ENCODE measurements at places on chromosomes 2 and 18. TPM values are rescaled to one million over a fixed set of nuclear protein-coding genes. Genes with fewer than 3 reads are reported as not detected.
A peak's percentile ranks its signal among the peaks of the same experiment; 100 is the strongest.

Gene COPS9
- 115 TPM for total RNA-seq

DNA sequence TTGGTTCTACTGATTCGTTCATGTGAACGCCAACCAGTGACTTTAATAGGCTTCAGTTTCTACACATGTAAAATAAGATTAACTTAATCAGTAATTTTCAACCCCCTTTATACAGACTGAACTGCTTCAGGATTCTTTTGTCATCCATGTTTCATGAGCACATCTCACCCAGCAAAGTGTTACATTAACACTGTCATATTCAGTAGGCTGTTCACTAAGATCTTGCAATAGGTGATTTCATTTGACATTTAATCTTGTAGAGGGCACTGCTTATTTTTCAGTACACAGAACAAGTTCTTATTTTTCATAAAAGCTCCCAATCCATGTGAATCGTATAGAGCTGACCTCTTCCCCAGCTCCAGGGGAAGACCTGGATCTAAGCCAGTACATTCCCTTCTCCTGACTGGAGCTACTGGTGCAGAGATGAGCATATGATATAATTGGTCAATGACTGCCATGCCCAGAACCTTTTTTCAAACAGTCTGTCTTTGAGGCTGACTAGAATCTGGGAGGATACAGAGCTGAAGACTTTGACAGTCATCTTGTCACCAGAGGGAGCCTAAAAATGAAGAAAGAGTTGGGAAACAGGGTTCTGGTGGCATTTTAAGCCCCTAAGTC lies 72.2 kb upstream of the CHRNA1 start:
- H3K27me3 ChIP-seq = no peaks in the 10 kb centered on the region
- no peak overlapping the region for H3K4me3 ChIP-seq
- no peak for DNase-seq
- peaks cover 7% of the 10 kb centered on the region for H3K36me3 ChIP-seq

GRCh38 chr18:55878224-55878623 lies 290.2 kb upstream of the TCF4 start:
- no peak for DNase-seq
- H3K36me3 ChIP-seq = no peaks in the 10 kb centered on the region
- no peaks in the 10 kb centered on the region for H3K27me3 ChIP-seq
- H3K4me3 ChIP-seq = no peak overlapping the region
- no peaks in the 10 kb centered on the region for H3K4me1 ChIP-seq
- H3K27ac ChIP-seq = no peak overlapping the region

Gene RNF125
- total RNA-seq = 35.6 TPM

Gene SERPINB3
- total RNA-seq = not detected

- H3K27me3 ChIP-seq = peaks cover 87% of the 10 kb centered on the region
- no peak overlapping the region for H3K4me3 ChIP-seq
- peak overlapping the region; percentile 31 for H3K27ac ChIP-seq
- DNase-seq = no peak
These were observed 4.2 kb upstream of the EN1 start for GRCh38 chr2:118851650-118852049.

- H3K27ac ChIP-seq = no peak overlapping the region
- no peak for DNase-seq
- H3K4me3 ChIP-seq = no peak overlapping the region
- H3K36me3 ChIP-seq = no peaks in the 10 kb centered on the region
- no peaks in the 10 kb centered on the region for H3K27me3 ChIP-seq
These were observed 55.2 kb downstream of the RND3 start for GRCh38 chr2:150432312-150432625.

Gene MEIS1
- total RNA-seq = not detected

DNA sequence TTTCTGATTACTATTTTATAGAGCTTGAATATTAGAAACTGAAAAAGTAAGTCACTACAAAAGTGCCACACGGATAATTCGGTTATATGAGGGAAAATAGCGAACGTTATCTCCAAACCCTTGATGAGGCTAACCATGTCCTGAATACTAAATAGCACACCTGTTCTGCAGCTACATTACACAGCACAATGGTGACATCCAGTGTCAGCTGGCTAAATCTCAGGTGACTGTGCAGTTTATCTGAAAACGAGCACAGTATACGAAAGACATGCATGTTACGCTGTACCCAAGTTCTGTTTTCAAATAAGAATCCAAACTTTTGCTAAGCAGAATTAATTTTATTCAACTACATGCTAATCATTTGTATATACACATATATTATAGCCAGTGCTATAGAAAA lies 9.0 kb downstream of the CCDC68 start:
- H3K27me3 ChIP-seq = peaks cover 22% of the 10 kb centered on the region
- H3K4me3 ChIP-seq = no peak overlapping the region
- no peaks in the 10 kb centered on the region for H3K36me3 ChIP-seq
- no peak overlapping the region for H3K27ac ChIP-seq

GRCh38 chr2:101844055-101844635 lies 146.6 kb downstream of the MAP4K4 start:
- DNase-seq = no peak
- no peak overlapping the region for H3K27ac ChIP-seq
- no peaks in the 10 kb centered on the region for H3K27me3 ChIP-seq
- H3K36me3 ChIP-seq = peaks cover 75% of the 10 kb centered on the region
- H3K4me1 ChIP-seq = peaks cover 28% of the 10 kb centered on the region
